ENCODE measurements at places on chromosomes 7 and 10.

GRCh38 chr10:30868611-30869010 lies 163.1 kb downstream of the ZNF438 start:
- DNase-seq: no peak
- H3K36me3 ChIP-seq: no peaks in the 10 kb centered on the region
- H3K4me1 ChIP-seq: no peaks in the 10 kb centered on the region
- H3K27ac ChIP-seq: no peak overlapping the region
- no peaks in the 10 kb centered on the region for H3K27me3 ChIP-seq

DNA sequence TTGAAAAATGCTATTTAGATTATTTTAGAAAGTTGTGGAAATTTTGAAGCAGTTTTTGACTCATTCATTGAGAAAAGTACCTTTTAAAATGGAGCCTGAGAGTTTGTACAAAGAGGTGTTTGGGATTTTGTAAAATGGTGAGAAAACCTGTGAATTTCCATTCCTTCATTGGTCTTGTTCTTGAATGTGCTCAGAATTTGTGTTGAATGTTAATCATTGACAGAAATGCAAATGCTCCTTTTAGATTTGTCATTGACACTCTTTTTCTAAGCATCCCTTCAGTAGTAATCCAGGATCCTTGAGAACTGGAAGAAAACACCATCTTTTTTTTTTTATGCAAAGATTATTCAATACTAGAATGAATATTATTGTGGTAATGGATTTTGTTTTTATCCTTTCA lies 74.8 kb downstream of the LCOR start:
- peaks cover 53% of the 10 kb centered on the region for H3K4me1 ChIP-seq
- H3K27ac ChIP-seq: peak overlapping the region; percentile 60
- no peaks in the 10 kb centered on the region for H3K27me3 ChIP-seq
- DNase-seq: no peak

- no peak for DNase-seq
- H3K4me1 ChIP-seq: peaks cover 31% of the 10 kb centered on the region
- no peak overlapping the region for H3K4me3 ChIP-seq
- no peaks in the 10 kb centered on the region for H3K27me3 ChIP-seq
- H3K27ac ChIP-seq: no peak overlapping the region
These were observed 7.5 kb upstream of the ZC3HAV1 start for GRCh38 chr7:139116999-139117398.

GRCh38 chr7:117010375-117011133 lies 57.3 kb downstream of the ST7 start:
- no peaks in the 10 kb centered on the region for H3K36me3 ChIP-seq
- H3K27ac ChIP-seq: peak overlapping the region; percentile 84
- peaks cover 86% of the 10 kb centered on the region for H3K4me1 ChIP-seq

GRCh38 chr7:28102797-28103196 lies 77.8 kb downstream of the JAZF1 start:
- H3K4me1 ChIP-seq: peaks cover 20% of the 10 kb centered on the region
- H3K27me3 ChIP-seq: no peaks in the 10 kb centered on the region
- H3K4me3 ChIP-seq: no peak overlapping the region
- no peak for DNase-seq
- H3K36me3 ChIP-seq: peaks cover 12% of the 10 kb centered on the region

DNA sequence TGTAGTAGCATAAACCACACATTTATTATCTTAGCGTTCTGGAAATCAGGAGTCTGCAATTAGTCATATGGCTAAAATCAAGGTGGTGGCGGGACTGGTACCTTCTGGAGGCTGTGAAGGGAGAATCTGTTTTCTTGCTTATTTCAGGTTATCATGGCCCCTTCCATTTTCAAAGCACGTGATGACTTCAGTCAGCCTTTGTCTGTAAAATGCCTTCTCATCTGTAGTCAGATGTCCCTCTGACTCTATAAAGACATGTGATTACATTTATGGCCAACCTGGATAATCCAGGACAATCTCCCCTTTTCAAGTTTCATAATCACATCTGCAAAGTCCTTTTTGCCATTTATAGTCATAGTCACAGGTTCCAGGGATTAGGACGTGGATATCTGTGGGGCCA lies 15.5 kb upstream of the ZNF248 start:
- no peak overlapping the region for H3K27ac ChIP-seq
- no peaks in the 10 kb centered on the region for H3K36me3 ChIP-seq
- no peaks in the 10 kb centered on the region for H3K4me1 ChIP-seq
- no peak overlapping the region for H3K4me3 ChIP-seq

DNA sequence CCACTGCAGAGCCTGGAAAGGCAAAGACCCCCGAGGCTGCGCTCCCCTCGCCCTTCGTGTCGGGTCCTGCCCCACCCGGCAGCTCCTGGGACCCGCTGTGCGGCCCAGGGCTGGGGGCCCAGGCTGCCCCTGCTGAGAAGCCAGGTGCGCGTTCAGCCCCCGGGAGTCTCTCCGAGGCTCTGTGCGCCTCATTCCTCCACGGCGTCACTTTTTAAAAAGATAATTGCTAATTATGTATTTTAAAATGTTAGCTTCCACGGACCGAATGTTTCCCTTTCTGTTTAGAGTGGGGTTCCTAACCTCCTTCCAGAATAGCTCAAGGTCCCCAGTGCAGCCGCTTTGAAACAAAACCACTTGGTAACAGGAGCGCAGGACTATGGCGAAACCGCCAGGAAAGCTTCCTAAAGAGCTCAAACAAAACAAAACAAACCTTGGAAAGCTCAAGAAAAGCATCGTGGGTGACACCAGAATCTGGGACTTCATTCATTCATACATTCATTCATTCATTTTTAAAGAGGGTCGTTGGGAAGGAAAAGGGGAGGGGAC lies 45.6 kb downstream of the PDIA4 start:
- H3K4me1 ChIP-seq: peaks cover 56% of the 10 kb centered on the region
- H3K27ac ChIP-seq: peak overlapping the region; percentile 84

DNA sequence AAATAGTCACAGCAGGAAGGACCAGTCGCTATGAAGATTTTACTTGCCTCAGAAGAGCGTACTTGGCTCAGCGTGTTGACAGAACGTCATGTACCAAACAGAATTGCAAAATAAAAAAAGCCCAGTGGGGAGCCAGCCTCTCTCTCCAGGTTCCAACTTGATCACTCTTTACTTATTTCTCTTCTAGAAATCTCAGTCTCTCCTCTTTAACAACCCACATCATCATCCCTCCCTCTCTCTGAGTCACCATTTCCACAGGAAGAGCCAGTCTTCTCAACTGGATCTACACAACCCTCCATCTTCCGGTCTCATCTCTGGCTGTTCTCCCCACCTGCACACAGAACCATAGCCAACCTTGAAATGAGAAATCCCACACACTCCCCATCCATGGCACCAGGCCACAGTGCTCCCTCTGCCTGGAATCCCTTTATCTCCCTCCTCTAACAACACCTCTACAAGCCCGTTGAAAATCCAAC lies 718.3 kb downstream of the GRID1 start:
- no peak overlapping the region for H3K4me3 ChIP-seq
- H3K36me3 ChIP-seq: no peaks in the 10 kb centered on the region
- no peak overlapping the region for H3K27ac ChIP-seq
- H3K27me3 ChIP-seq: no peaks in the 10 kb centered on the region
- no peak for DNase-seq

- H3K4me1 ChIP-seq: peaks cover 72% of the 10 kb centered on the region
- H3K36me3 ChIP-seq: peaks cover 2% of the 10 kb centered on the region
- H3K4me3 ChIP-seq: no peak overlapping the region
- peaks cover 18% of the 10 kb centered on the region for H3K27me3 ChIP-seq
- no peak overlapping the region for H3K27ac ChIP-seq
These were observed 31.0 kb downstream of the AMZ1 start for GRCh38 chr7:2719007-2719406.

DNA sequence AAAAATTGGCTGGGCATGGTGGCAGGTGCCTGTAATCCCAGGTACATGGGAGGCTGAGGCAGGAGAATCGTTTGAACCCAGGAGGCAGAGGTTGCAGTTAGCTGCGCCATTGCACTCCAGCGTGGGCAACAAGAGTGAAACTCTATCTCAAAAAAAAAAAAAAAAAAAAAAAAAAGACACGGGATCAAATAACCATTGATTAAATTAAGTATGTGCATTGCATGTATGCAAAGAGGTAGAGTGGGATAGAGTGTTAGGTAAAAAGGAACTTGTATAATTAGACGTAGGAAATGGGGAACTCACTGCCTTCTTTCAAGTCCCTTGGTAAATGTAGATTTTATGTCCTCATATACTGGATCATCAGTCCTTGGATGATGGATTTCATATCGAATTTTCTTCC lies 13.1 kb downstream of the VCL start:
- peaks cover 41% of the 10 kb centered on the region for H3K4me1 ChIP-seq
- H3K4me3 ChIP-seq: no peak overlapping the region
- DNase-seq: no peak
- H3K36me3 ChIP-seq: peaks cover 4% of the 10 kb centered on the region
- no peak overlapping the region for H3K27ac ChIP-seq

GRCh38 chr7:4279216-4279615 lies 402.9 kb upstream of the FOXK1 start:
- no peaks in the 10 kb centered on the region for H3K4me1 ChIP-seq
- no peak overlapping the region for H3K27ac ChIP-seq
- H3K27me3 ChIP-seq: peaks cover 4% of the 10 kb centered on the region
- no peaks in the 10 kb centered on the region for H3K36me3 ChIP-seq
- no peak for DNase-seq
- no peak overlapping the region for H3K4me3 ChIP-seq

GRCh38 chr7:51731075-51731474 lies 414.5 kb upstream of the COBL start:
- no peak overlapping the region for H3K4me3 ChIP-seq
- H3K27me3 ChIP-seq: no peaks in the 10 kb centered on the region

DNA sequence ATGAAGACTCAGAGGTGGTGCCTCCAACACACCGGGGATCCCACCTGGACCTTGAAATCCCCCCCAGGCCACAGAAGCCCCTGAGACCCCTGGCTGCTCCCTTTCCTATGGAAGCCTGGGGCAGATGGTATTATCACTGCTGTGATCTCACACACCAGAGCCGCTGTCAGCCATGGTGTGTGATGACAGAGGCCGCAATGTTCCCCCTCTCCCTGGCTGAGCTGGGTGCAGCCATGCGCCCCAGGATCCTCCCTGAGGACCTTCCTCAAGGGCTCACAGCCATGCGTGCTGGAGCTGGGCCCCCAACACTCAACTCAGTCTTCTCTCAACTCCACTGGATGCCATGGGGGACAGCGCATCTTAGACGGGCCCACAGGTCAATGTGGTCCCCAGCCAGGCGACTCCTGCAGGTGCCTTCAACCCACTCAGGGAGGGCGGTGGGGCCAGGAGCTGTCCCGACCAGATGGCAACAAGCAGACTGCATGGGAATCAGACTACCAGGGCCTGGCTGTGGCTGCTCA lies 44.9 kb downstream of the VIPR2 start:
- DNase-seq: no peak
- no peak overlapping the region for H3K4me3 ChIP-seq
- H3K27ac ChIP-seq: no peak overlapping the region
- H3K4me1 ChIP-seq: no peaks in the 10 kb centered on the region
- no peaks in the 10 kb centered on the region for H3K36me3 ChIP-seq

- H3K36me3 ChIP-seq: no peaks in the 10 kb centered on the region
- peak overlapping the region; percentile 87 for H3K27ac ChIP-seq
- peak; percentile 54 for DNase-seq
- H3K4me1 ChIP-seq: peaks cover 35% of the 10 kb centered on the region
These were observed 134.4 kb upstream of the FAM3C start for GRCh38 chr7:121530227-121531174.

DNA sequence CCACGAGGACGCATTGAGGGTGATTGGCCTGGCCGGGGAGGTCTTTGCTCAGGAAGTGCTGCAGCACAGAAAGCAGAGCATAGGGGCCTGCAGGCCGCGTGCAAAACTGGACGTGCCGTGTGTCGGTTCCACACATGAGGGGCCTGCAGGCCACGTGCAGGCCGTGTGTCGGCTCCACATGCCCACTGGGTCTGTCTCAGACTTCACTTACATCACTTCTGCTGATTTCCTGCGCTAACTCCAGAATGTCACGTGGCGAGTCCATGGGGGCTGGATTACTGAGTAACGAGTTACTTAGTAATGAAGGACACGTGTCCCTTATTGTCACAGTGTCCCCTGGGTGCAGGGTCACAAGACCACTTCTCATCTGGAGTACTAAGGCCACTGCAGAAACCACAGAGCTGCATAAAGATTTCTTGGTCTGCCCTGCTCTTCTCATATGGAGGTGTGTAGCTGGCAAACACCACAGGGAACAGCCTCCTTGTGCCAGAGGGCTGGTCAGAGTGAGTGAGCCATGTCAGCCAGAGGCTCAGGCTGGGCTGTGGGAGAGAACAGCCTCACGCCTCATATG lies 60.8 kb downstream of the GDI2 start:
- H3K27ac ChIP-seq: peak overlapping the region; percentile 52
- no peaks in the 10 kb centered on the region for H3K4me1 ChIP-seq
- H3K4me3 ChIP-seq: no peak overlapping the region
- peaks cover 43% of the 10 kb centered on the region for H3K36me3 ChIP-seq
- H3K27me3 ChIP-seq: no peaks in the 10 kb centered on the region

DNA sequence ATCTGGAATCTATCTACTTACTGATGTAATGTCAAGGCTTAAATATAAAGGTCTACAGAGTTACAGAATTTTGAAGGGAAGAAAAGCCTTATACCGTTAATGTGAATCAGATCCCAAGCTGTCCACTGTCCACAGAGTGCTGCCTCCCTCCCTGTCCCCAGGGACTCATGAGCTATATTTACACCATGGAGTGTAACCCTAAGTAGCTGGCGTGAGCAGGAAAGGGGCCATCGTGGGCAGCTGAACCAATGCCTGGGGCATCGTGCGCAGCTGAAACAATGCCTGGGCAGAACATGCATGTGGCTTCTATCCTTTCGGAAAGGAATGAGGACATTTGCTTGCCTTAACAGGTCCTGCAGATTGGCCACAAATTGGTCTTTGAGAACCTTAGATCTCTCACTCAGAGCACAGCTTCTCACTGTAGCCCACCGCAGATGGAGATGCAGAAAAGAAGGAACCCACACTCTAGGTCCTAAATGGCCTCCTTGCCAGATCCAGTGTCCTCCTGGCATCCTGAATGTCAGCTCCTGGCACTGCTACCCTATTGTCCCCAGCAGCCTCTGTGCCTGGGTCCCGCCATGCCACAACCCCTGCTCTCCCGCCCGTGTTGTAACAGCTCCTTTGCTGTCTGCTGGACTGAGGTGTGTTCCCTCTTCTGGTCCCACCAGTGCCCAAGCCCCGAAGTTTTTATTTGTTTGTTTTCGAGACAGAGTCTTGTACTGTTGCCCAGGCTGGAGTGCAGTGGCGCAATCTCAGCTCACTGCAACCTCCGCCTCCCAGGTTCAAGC lies 30.3 kb downstream of the CCDC3 start:
- H3K27me3 ChIP-seq: peaks cover 7% of the 10 kb centered on the region
- H3K4me1 ChIP-seq: no peaks in the 10 kb centered on the region
- no peak overlapping the region for H3K27ac ChIP-seq

Measured in activated naive CD8-positive, alpha-beta T cell treated with anti-CD3 and anti-CD28 coated beads, Interleukin-2, amount 50 U/mL, for 24 hours (primary cell).